ENCODE measurements at places on chromosomes 7 and 10.

- no peak for DNase-seq
Measured at GRCh38 chr10:128738386-128738915, 612.2 kb upstream of the MKI67 start.

GRCh38 chr10:3623746-3624145 lies 161.3 kb downstream of the KLF6 start:
- no peak for DNase-seq

GRCh38 chr10:122503012-122503411 lies 41.7 kb downstream of the HTRA1 start:
- DNase-seq = no peak

GRCh38 chr10:131184503-131184902 lies 127.0 kb downstream of the TCERG1L start:
- DNase-seq = no peak

GRCh38 chr7:73345538-73345937 lies 17.6 kb downstream of the FKBP6 start:
- DNase-seq = no peak

- no peak for DNase-seq
Measured at GRCh38 chr10:38027986-38028385, 17.5 kb downstream of the ZNF33A start.

DNA sequence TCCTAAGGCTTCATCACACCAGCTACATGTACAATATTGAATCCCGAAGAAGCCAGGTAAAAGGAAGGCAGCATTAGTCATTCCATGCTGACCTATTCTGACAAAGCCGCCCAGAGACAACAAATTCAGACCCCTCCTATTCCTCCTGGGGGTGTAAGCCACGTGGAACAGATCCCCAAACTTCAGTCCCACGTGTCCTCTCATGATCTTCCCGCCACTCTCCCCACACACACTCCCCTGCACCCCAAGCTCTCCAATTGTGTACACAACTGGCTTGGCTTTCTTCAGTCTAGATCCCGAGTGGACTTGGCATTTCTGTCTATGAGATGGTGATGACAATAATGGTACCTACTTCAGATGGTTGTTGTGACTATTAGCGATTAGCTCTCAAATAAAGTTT lies 8.6 kb downstream of the PDE6C start:
- DNase-seq = no peak

DNA sequence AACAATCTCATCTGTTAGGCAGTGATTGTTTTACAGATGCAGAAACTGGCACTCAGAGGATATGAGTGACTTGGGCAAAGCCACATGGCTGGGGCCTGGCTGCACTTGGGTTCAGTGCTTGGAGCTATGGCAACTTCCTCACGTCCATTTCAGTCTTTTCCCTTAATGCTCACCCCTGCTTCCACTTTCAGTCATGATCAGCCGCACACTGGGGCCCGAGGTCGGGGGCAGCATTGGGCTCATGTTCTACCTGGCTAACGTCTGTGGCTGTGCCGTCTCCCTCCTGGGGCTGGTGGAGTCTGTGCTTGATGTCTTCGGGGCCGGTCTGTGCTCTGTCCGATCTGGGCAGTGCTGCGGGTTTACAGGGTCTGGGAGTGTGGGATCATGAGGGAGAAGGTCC lies 3.0 kb downstream of the SLC12A9 start:
- DNase-seq = no peak

Data from brain pericyte (primary cell).